ENCODE measurements at places on chromosomes 6 and 20. TPM values are rescaled to one million over a fixed set of nuclear protein-coding genes. Genes with fewer than 3 reads are reported as not detected.

Gene SLC22A16
- 9.3 TPM for total RNA-seq

Gene C6orf15
- not detected for total RNA-seq

Gene BPIFB4
- total RNA-seq: not detected

Gene TNFRSF6B
- 3.9 TPM for total RNA-seq

Gene SGK1
- total RNA-seq: 175 TPM
